ENCODE measurements at places on chromosomes 6 and 20.

- no peak for DNase-seq
Measured at GRCh38 chr20:10430000-10430466, 4.0 kb downstream of the MKKS start.

DNA sequence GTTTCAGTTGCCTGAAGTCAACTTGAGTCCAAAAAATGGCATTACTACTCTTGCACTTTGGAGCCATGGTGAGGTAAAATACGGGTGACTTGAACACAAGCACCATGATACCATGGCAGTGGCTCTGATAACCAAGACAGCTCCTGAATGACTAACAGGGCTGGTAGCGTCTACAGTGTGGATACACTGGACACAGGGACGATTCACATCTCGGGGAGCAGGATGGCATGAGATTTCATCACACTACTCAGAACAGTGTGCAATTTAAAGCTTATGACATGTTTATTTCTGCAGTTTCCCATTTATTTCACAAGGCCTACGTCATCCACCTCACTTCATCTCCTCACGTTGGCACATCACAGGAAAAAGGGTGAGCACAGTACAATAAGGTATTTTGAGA is 950.9 kb downstream of the KIF16B start:
- no peak for DNase-seq

DNA sequence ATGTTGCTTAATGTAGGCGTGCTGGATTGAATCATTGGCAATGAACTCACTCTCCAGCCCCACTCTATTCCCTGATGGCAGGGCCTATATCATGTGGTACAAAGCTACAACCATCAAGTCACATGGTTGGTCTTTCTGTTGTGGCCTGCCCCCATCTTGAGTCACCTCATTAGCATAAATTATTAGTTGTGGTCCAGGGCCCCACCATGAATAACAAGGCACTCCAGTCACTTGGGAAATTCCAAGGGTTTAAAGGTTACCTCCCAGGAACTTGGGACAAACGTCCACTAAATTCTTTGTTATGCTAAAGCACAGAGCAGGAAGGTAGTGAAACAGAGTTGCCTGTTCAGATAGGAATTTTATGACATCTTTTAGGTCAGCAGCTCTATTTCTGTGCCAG is 193.7 kb downstream of the SLC35F1 start:
- no peak for DNase-seq

- no peak for DNase-seq
Measured at GRCh38 chr6:156727715-156728385, 49.3 kb upstream of the ARID1B start.

GRCh38 chr6:79946272-79947190 is 822 bp downstream of the ELOVL4 start:
- DNase-seq = no peak

- DNase-seq = no peak
Measured at GRCh38 chr20:59138114-59138748, 25.4 kb upstream of the ZNF831 start.

DNA sequence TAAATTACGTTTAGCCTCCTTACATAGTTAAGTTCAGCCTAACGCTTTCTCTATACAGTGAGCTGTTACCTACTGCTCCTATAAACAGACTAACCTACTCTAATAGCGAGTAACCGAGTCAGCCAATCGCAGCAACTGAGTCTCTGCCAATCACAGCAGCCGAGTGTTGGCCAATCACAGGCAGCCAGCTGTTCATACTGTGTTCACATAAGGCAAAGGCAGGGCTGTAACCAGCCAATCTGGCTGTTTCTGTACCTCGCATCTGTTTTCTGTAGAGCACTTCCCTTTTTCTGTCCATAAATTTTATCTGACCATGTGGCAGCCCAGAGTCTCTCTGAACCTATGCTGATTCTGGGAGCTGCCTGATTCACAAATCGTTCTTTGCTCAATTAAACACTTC is 263.9 kb upstream of the JARID2 start:
- DNase-seq = no peak

GRCh38 chr6:52231406-52232127 is 12.7 kb downstream of the IL17F start:
- no peak for DNase-seq

GRCh38 chr20:61316346-61316745 is 64.3 kb downstream of the CDH4 start:
- no peak for DNase-seq

- no peak for DNase-seq
Measured at GRCh38 chr20:51665543-51666118, 102.6 kb downstream of the ATP9A start.

- no peak for DNase-seq
Measured at GRCh38 chr6:84568971-84569370, 195.4 kb downstream of the TBX18 start.

DNA sequence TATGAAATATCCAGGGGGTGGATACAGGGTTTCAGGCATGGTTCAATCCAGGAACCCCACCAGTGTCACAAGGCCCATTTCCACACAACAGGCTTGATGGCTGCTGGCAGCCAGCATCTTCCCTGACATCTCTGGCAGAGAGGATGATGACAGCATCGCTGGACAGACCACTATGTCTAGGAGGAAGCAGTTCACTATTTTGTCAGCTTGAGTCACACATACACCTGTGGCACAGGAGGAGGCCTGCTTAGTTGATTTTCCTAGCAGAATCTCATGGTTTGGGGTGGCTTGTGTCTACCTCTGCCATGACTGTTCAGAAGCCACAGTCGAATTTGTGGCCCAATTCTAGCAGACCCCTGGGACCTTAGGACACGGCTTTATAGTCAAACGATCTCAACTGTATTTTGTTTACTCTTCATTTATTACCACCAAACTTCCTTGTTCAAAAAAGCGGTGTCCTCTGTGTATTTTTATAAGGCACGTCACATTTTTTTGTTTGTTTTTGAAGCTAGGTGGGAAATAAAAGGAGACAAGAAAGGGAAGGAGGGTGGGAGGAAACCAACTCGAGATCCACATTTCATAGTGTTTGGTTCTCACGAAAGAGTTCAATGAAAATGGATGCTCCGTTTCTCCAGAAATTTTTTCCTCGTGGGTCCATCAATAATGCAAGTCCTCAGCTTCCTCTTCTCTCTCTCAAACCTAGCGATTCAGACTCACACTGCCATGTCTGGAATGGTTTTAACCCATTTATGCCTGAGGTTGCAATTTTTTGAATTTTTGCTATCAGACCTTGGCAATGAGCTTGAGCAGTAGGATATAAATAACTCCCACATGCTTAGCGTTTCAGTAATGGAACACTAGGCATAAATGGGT is 94.4 kb downstream of the TOX2 start:
- no peak for DNase-seq

DNA sequence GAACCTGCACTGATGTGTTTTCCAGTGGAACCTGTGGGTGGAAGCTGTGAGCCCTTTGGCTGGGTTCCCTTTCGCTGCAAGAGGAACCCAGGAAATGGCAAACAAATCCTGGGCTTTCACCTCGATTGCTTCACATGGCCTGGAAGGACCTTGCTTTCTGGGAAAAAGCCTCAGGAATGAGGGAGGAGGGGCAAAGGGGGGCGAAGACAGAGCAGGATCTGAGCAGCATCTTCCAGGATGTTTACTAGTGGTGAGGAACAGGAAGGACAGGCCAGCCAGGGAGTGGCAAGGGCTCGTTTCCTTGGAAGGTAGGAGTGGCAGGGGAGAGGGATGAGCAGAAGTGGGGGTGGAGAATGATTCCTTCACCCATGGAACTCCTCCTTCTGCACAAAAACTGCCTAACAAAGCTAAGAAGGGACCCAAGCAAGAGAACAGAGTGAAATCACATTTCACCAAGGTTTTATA is 5.9 kb downstream of the SLC2A10 start:
- DNase-seq = no peak

DNA sequence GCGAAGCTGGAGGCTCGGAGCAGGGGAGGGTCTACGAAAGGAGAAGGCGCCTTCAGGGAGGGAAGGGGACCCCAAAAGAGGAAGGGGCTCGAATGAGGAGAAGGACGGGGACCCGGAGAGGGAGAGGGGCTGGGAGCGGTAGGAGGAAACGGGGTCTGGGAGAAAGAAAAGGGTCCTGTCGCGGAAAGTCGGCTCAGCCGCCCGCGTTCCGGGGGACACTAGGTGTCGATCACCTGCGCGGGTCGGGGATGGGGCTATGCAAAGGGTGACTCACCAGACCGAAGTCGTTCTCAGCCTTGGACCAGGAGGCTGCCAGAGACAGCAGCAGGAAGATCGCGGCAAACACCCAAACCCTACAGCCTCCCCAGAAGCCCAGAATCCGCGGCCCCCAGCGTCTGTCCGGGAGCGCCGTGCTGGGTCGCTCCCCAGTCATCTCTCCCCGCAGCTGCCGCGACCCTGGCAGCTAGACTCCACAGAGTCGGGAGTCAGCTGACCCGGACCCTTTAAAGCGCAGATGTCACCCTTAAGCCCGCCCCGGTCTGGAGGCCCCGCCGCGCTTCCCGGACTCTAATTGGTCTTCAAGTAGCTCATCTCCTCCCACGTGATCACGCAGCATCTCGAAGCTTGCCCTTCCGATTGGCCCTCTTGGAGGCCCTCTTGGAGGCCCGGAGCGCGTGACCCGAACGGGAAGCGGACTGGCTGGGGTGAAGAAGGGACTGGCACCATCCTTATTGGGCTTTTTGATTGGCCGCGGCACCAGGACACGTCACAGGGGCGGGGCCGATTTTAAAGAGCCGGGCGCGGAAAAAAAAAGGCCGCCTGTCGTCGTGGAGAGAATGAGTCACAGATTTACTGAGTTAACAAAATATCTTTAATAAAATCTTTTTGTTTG is at the start of gene NEU1:
Gene NEU1, minus strand, starts transcription at position 478 of the 892 bp plus-strand sequence. Its CDS starts 45 bp downstream, at position 433.
- DNase-seq = peak; percentile 97

- DNase-seq = no peak
Measured at GRCh38 chr6:47098570-47098993, 56.5 kb upstream of the ADGRF1 start.

- DNase-seq = no peak
Measured at GRCh38 chr6:16712931-16713484, 48.3 kb downstream of the ATXN1 start.

DNA sequence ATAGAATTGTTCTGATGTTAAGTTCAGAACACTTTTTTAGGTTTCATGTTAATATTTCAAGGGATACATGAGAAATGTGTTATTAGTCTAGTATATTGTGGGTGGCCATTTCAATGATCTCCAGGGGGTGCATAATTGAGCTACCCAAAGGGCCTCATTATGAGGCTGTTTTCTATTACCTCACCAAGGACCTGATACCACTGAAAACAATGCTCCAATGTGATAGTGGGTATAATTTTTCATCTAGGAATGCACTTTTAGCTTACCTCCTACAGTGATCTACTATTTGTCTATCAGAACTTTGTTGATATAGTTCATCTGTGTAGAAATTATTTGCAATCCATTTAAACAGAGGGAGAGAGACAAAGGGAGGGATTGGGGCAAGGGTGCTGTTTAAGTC is 106.8 kb upstream of the HS3ST5 start:
- no peak for DNase-seq
